Right atrium auricular region (tissue), 2 donors: ENCODE measurements at places on chromosomes 11 and 22.

DNA sequence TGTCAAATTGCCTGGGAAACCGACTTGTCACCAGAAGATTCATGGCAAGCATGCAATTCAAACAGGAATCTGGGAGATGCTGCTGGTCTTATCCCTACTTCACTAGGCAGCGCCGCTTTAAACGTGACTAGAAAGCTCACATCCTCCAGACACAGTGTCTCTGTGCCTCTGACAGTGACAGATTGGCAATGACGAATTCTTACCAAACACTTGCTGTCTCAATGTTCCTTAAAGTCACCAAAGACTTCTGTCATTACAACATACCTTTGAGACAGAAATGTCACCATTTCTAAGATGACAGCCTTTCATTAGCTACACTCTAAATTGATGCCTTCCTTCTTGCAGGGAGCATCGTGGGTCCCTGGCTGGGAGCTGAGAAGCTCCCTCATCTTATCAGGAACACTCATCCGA, 197.8 kb downstream of the CWF19L2 start:
- no peak for DNase-seq

GRCh38 chr22:45462034-45462655, 40.5 kb upstream of the FBLN1 start:
- no peak for DNase-seq

DNA sequence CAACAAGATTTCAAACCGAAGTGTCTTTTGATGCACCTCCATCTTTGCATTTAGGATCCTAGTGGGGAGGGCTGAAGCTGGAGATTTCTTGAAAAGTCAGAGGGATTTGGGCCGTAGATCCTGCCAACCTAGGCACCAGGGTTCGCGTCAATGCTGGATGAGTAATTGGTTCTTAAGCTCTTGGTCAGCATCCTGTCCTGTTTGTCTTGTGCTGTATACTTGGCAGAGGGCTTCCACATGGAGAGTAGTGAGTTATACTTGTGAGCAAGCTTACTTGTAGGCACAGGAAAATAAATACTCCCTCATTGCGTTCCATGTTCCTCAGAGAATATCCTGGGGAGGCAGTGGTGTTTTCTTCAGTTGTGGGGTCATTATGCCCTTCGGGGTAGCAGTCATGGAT, 12.6 kb downstream of the INSC start:
- peak; percentile 32 for DNase-seq

GRCh38 chr22:25950111-25950510, 208.1 kb downstream of the MYO18B start:
- DNase-seq: no peak

GRCh38 chr11:20022363-20023081, 137.8 kb downstream of the DBX1 start:
- DNase-seq: no peak

- DNase-seq: no peak
Measured at GRCh38 chr11:3635641-3636375, 6.0 kb downstream of the ART5 start.

- no peak for DNase-seq
Measured at GRCh38 chr22:39349506-39349966, 255 bp upstream of the SYNGR1 start.

DNA sequence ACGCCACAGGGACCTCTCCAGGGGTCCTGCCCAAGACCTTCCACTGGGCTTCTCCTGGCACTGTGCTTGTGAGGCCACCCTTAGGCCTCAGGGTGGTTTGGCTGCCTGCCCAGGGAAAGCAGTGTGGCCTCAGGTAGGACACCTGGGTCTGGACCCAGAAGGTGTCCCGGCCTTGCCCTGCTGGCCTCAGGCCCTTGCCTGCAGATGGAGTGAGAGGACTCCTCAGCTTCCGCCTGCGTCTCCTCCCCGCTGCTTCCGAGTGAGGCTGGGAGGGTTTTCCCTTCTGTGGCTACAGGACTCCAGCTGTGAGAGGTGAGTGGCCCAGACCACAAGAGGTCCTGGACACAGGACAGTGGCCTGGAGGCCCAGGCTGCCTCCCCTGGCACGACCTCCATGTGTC, 60.4 kb downstream of the WNT7B start:
- DNase-seq: no peak

GRCh38 chr11:114348200-114349191, 51.8 kb downstream of the C11orf71 start:
- no peak for DNase-seq

DNA sequence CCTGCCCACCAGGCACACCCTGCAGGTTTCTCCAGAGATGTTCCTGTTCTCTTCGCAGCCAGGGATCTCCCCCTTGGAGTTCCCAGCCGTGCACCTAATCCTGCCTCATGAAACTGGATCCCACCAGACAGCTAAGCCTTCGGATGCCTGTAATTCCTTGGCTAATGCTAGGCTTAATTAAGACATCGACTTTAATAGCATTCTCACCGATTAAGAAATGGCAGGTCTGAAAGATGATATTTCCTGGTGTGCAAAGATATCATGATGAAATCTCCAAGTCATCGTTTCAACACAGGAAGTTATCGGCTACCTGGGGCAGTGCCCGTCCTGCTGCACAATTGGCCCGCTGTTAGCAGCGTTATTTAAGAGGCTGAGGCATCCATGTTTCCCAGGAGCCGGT, 41.5 kb upstream of the CCND1 start:
- DNase-seq: no peak

GRCh38 chr11:105492010-105492409, 117.9 kb upstream of the GRIA4 start:
- DNase-seq: no peak

DNA sequence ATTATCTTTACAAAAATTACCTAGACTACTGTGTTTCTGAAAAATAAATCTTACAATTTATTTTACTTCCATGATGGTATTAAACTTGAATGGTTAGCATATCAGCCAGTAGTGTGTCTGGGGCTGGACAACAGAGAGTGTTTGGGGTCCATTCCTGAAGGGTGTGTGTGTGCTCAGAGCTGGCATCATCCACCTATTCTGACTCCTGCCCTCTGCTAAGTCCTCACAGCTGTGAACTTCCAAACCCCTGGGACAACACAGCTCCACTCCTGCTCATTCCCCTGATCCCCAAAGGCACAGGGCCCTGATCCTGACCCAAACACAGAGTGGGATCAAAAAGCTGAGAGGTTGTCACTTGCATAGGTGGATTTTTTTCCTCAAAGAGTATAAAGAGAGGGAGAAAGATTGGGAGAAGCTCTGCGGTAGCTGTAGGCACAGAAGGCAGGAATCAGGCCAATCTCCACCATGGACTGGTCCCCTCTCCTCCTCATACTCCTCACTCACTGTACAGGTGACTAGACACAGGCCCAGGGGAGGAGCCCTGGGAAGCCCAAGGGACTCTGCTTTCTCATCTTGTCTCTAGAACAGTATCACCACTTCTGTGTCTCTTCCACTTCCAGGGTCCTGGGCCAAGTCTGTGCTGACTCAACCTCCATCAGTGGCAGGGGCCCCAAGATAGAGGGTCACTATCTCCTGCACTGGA, 55.7 kb upstream of the TOP3B start:
- no peak for DNase-seq

- DNase-seq: no peak
Measured at GRCh38 chr11:92285776-92286175, 61.2 kb downstream of the FAT3 start.

GRCh38 chr22:44023404-44024287, 456 bp upstream of the PARVB start:
- DNase-seq: peak; percentile 64

DNA sequence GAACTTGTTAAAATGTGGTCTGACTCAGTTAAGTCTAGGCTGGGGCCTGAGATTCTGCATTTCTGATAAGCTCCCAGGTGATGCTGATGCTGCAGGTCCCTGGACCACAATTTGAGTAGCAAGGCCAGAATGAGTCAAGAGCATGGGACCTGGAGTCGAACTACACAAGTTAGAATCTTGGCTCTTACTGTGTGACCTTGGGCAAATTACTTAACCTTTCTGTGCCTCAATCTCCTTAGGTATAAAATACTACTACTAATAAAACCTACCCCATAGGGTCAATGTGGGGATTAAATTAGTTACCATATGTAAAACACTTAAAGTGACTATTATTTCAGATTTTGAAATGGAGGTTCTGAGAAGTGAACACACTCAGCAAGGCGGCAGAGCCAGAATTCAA, 34.3 kb downstream of the GDPD5 start:
- no peak for DNase-seq

- no peak for DNase-seq
Measured at GRCh38 chr11:121336279-121336937, 43.8 kb downstream of the SC5D start.

- DNase-seq: no peak
Measured at GRCh38 chr22:22362936-22363335, 118.3 kb downstream of the VPREB1 start.

DNA sequence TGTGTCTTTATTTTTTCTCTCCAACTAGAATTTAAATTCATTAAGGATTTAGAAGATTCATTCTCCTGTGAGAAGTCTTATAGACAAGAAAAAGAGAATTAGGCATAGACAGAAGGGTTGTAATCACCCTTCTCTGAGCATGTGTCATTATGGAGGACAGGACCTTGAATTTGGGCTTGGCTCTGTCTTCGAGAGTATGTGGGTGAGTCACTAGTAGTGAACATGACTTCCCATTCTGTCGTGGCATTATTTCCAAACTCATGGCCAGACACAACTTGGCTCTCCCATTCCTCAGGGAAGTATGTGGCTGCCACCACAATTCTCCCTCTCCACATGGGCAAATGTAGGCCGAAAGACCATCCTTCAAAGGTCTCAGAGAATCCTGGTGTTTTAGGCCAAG, 14.3 kb upstream of the ANKK1 start:
- DNase-seq: no peak

GRCh38 chr11:31814176-31814868, 3.2 kb upstream of the PAX6 start:
- DNase-seq: no peak

DNA sequence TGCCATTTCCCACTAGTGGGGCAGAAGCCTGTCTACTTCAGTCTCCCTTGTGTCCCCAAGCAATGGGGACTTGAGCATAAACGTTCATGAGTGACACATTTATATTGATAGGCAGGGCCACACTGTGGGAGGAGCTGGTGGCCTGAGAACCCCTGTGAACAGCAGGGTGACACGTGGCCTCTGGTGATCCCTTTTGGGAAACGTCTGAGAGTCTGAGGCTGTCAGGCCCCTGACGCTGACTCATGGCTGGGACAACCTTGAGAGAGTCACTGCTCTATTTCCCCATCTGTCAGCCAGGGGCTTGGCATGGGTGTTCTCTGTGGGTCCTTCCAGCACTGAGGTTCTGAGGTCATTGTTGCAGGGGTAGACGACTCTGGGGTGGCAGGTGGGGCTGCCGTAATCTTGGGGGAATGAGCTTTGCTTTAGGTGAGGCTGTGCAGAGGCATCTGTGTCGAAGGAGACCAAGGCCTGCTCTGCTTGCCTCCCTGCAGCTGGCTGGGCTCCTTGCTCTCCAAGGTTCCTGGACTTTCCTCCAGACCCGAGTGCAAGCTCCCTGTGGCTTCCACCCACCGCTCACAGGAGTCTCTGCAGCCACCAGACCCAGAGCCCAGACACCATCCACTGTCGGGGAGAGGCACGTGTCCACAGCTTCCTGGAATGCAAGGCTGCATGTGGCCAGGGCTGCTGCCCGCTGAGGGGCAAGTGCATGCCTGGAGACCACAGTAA, 54.7 kb downstream of the SMIM38 start:
- no peak for DNase-seq

- DNase-seq: no peak
Measured at GRCh38 chr22:28186641-28187040, 267.6 kb upstream of the PITPNB start.

- DNase-seq: no peak
Measured at GRCh38 chr22:31150615-31151014, 9.4 kb upstream of the RNF185 start.

DNA sequence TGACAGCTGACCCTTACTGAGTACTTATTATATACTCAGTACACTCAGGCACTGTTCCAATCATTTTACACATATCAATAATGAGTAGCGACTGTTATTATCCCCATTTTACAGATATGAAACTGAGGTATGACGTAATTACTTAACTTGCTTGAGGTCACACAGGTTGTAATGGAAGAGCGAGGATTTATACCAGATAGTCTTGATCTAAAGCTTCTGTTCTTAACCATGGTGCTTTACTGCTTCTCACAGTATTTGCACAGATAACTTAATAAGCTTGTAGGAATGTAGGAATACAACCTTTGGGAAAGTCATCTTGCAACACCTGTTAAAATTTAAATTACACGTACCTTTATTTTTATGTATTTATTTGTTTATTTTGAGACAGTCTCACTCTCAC, 31.7 kb upstream of the TMEM135 start:
- DNase-seq: no peak

- DNase-seq: peak; percentile 85
Measured at GRCh38 chr11:130580372-130580771, 131.9 kb downstream of the ADAMTS15 start.

GRCh38 chr11:132878111-132878510, 654.2 kb downstream of the OPCML start:
- no peak for DNase-seq

DNA sequence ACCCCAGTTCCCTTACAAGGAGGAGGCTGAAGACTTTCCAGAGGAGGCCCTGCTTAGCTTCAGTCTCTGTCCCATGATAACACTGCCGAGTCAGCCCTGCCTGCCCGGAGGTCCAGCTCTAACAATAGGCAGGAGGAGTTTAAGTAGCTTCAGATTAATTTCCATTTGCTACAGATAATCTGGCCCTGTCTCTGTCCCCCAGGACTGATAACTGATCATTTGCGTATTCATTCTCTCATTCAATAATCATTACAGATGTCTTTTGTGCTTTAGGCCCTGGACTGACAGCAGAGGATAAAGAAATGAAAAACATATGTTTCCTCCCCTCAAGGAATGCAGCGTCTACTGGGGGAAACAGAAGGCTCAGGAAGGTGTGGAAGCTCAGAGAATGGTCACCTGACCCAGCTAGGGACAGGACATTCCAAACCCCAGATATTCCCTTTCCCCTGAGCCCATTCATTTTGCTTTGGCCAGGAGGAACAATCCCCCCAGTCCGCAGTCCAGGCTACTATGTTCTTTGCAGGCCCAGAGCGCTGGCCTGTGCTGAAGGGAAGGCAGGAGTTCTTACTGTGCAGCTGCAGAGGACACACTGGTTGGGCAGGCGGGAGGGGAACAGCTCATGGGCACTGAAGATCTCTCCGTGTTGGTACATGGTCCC, 20.8 kb downstream of the CHRDL2 start:
- no peak for DNase-seq

DNA sequence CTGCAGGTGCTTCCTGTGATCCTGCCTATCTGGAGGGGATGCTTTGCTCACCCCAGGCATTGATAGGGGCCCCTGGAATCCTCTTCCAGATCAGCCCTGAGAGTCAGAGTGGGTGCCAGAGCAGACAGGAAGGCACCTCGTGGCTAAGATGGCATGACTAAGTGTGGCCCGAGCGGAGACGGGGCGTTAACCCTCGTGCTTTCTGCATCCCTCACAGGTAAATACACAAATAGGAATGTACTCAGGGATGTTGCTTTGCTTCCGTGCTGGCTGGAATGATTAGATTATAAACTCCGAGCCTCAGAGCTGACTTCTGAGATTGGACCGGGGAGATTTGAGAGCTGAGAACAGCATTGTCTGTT, 312.7 kb upstream of the B3GAT1 start:
- no peak for DNase-seq
